ENCODE measurements at places on chromosomes 2 and 18.

GRCh38 chr2:199861132-199861774 is 10.3 kb upstream of the FTCDNL1 start:
- no peak for DNase-seq

DNA sequence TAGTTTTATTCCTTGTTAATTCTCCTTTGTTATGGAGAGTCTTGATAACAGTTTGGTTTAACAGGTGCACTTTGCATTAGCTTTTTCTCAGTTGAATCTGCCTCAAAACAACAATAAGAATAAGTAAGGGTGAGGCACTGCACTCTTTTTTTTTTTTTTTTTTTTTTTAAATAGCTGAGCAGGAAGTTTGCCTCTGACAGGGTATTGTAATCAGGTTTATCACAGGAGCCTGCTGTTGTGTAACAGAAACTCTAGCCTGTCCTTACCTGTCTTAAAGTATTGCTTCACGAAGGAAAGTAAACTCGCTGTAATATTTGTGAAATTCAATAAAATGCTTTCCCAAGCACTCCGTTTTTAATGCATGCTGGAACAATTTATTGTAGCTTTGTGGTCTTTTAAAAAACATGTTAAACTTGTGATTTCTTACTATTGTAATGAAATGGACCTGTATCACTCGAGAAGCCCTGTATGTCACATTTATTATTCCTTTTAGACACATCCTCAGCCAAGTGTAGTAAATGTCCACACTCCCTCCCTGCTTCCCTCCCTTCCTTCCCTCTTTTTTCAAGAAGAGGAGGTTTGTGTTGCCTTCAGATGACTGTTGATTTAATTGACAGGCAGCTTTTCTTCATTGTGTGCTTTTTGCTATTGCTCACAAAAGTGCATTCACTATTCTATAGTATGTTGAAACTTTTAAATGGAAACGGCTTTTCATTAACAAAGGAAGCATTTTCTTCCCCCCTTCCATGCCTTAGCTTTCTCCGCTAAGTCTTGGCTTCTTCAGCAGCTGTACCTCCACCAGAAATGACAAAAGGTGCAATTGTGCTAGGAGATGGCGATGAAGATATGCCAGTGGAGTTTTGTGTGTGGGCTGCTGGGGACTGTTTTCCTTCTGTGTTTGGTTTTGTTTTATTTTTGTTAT is 52.7 kb downstream of the TAF1B start:
- no peak for DNase-seq

GRCh38 chr2:230913406-230914143 is 11.5 kb downstream of the GPR55 start:
- peak; percentile 43 for DNase-seq

- DNase-seq = no peak
These were observed 298.7 kb upstream of the COL3A1 start for GRCh38 chr2:188675391-188676009.

DNA sequence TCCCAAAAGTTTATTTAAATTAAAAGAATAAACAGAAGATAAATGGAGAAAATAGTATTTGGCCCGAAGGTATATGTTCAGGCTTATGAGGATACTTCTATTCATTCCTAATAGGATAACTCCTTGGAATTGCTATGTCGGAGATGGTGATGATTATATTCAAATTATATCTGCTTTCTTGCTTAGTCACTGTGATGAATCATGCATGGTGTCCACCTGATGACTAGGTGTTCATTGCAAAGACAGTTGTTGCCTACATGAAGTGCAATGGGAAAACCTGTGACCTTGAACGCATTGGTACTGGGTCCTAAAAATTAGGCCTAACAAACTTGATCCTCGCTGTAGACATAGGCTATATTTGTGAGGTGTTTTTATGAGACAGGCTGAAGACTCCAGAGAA is 617.3 kb upstream of the ZEB2 start:
- no peak for DNase-seq

- DNase-seq = no peak
These were observed 261.3 kb upstream of the NCKAP5 start for GRCh38 chr2:133829450-133830020.

DNA sequence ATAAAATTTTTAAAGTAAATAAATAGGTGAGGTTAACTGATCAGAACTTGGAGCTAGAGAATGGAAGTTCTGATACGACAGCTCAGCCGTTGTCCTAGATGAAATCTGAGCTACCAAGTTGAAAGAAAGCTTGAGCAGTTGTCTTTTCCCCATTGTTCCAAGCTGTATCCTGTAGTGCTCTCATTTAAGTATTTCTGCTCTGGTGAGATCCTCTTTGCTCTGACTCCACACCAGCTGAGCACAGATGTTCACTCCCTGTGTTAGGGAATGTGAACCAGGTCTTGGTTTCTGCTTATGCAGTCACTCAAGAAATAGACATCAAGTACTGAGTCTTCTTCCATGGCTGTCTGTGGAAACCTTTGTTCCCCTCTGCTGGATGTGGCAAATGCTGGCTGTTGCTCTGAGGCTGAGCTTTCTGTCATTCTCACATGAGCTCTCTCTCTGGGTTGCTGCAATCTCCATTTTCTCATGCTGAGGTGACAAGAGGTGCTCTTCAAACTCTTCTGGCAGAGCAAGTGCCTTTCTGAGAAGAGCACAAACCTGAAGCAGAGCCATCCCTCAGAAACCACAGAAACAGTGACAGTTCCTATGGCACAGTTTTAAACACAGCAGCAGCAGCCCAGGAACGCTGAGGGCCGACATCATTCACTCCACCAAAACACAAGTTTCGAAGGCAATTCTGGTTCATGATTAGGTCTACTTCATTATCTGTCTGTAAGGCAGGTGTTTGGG is 194.1 kb downstream of the SP3 start:
- no peak for DNase-seq

DNA sequence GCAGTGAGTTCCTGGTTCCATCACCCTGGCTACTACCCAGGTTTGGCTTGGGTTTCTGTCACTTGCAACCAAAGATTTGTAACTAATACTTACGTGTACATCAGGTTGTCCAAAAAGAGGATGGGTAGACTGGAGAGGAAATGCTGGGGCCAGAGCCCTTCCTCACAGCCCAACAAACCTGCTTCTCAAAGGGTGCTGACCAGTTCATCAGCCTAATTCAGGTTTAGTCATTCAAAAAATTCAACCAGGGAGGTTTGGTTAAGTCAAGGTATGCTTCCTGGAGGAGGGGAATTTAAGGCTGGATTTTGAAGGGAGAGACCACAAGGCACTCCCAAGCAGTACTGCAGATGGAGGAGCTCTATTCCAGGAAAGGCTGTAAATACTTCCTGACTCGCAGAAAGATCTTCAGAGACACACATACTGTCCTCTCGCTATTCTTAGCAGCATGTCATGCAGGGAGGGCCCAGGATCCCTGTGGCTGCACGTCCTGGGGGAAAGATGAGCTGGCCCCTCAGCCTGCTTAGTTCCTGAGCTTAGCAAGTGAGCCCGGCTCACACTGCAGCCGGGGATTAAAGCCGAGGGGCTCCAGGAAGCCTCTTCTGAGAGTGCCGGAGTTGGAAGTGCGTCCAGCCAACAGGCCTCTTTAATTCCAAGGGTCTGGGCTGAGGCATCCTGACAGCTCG is 40.0 kb upstream of the BIN1 start:
- peak; percentile 91 for DNase-seq

DNA sequence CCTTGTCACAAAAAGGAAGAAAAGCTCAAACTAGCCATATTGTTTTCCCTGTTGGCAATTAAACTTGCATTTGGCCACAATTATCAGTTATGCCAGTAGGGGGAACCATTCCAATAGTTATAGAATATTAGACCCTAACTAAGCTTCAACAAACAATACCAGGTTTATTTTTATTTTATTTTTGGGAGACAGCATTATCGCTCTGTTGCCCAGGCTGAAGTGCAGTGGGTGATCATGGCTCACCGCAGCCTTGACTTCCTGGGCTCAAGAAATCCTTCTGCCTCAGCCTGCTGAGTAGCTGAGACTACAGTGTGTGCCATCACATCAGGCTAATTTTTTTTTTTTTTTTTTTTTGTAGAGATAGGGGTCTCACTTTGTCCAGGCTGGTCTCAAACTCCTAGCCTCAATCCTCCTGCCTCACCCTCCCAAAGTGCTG is 102.1 kb downstream of the ATAD2B start:
- DNase-seq = no peak

GRCh38 chr2:165803123-165803760 is 9.2 kb upstream of the GALNT3 start:
- DNase-seq = no peak

- no peak for DNase-seq
These were observed 51.4 kb downstream of the MARCHF4 start for GRCh38 chr2:216320852-216321251.

DNA sequence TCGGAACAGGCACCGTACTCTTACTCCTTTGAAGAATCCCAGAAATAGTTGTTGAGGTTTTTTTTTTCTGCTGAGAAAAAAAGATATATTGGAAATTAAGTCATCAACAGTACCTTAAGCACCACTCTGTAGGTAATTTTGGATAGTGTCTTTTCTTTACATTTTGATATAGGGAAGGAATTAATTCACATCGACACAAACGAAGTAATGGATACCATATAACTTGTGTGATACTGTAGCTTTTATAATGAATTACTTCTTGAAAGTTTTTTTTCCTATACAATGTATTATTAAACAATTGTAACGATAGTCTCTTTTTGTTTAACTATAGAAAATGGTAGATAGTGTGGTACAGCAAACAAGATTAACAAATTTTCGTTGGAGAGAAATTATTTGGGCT is 1.5 kb upstream of the IKZF2 start:
- DNase-seq = no peak

- no peak for DNase-seq
These were observed 79.8 kb upstream of the CCDC141 start for GRCh38 chr2:179129574-179130238.

- DNase-seq = no peak
These were observed 108.2 kb downstream of the PDE1A start for GRCh38 chr2:182318466-182319220.

DNA sequence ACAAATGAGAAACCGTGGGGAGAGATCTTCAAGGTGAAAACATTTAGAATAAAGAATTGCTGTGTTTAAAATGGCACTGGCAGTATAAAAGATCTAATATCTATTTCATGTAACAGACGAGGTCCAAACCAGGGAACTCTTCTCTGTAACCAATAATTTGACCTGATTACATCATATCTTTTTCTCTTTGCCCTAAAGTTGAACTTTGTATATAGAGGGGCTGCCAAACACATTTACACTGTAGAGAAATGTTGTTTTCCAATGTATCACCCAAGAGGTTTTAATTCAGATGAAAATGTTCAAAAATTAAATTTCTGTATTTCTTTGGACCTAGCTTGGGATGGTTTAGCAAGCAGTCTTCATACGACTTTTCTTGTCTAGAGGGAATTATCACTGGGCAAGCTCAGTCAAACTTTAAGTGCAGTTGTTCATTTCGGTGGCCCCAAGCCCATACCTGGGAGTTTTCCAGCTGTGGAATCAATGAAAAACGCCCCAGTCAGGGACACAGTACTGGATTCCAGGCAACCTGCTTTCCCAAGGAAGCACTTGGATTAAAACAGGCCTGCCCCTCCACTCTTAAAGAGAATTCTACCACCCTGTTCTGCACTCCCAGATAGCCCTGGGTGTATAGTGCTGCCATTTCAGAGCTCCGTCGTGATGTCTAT is 208.5 kb upstream of the FN1 start:
- DNase-seq = no peak

- peak; percentile 40 for DNase-seq
These were observed at the start of gene REEP1 for GRCh38 chr2:86337244-86337835. REEP1 (minus strand) TSS chr2:86337626; CDS start chr2:86337510, 116 bp downstream.

GRCh38 chr2:96143848-96144480 is 1.3 kb downstream of the DUSP2 start:
- DNase-seq = peak; percentile 59

DNA sequence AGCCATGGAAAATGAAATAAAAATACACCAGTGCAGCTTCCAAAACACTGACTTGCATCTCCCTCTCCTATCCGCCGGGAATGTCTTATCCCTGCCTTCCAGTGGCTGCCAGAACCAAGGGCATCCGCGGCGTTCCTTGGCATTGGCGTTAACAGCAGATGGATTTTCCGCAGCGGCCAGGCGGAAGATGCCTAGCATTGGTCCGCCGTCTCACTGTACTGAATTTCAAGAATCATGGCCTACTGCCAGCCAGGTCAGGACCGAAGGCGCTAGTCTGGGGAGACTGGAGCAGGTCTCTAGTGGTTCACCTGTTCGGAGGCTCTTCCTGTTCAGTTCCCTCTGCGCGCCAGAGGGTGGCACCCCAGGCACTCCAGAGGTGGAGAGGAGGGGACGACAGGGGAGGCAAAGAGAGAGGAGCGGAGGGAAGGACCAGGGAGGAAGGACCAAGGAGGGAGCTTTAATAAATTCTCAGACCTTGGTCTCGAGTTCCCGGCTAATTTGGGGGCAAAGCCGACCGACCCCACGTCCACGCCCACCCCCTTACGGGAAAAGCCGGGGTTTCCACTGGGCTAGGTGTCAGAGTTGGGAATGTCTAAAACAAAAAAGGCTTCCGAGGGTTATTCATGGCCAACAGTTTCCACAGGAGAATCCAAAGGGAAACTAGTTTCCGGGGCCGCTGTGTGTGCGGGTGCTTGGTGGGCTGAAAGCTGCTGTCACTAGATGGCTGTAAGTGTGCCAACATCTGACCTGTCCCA is 3.7 kb upstream of the BCL2L11 start:
- DNase-seq = peak; percentile 77
